ENCODE measurements at places on chromosomes 6 and 20. TPM values are rescaled to one million over a fixed set of nuclear protein-coding genes. Genes with fewer than 3 reads are reported as not detected.

GRCh38 chr6:128573036-128573435 lies 52.6 kb upstream of the PTPRK start:
- no peak for DNase-seq

MYO6 gene
- 25.7 TPM for total RNA-seq

CCN6 gene
- not detected for total RNA-seq

SNX5 gene
- 123 TPM for total RNA-seq

GRCh38 chr6:107230024-107230423 lies 114.7 kb upstream of the BEND3 start:
- no peak for DNase-seq

IGF2R gene
- total RNA-seq: 97.3 TPM

DNA sequence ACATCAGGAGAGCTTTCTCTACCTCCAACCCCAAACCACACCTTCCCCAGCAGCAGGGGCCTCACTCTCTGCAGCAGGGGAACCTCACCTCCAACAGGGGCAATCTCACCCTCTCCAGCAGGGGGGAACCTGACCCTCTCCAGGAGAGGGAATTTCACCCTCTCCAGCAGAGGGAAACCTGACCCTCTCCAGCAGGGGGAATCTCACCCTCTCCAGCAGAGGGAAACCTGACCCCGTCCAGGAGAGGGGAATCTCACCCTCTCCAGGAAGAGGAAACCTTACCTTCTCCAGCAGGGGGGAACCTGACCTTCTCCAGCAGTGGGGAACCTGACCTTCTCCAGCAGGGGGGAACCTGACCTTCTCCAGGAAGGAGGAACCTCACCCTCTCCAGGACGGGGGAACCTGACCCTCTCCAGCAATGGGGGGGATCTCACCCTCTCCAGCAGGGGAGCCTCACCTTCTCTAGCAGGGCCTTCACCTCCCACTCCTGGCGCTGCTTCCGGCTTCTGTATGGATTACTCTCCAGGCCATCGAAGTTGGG lies 3.1 kb downstream of the B3GALT4 start:
- peak; percentile 29 for DNase-seq

DNA sequence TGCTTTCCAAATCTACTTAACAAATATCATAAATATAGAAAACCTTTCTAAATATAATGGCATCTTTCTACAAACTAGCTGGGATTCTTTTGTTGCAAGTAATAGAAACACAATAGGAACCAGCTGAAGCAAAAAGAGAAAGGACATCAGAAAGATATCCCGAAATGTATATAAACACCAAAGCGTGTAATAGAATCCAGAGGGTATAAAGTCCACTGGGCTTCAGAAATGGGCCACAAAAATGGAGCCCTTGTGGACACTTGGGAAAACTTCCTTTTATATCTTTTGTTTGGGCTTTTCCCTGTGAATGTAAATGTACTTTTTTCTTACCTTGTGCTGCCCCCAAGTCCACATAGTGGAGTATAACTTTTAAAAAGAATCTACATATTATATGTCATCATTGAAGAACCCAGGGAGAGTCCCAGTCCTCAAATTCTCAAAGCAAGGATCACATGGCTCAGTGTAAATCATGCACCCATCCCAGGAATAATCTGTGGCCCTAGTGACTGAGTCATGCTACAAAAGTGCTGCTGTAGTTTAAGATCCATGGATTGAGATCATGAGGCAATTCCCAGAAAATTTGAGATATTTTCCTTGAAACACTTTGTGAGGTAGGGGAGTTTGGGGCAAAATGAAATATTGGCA lies 457.0 kb downstream of the EPM2A start:
- DNase-seq: no peak

RAB44 gene
- not detected for total RNA-seq

KIF25 gene
- total RNA-seq: 0.72 TPM

GRCh38 chr6:36120979-36121786 lies 9.1 kb upstream of the MAPK13 start:
- no peak for DNase-seq

- no peak for DNase-seq
Measured at GRCh38 chr6:46293641-46294316, 123.0 kb upstream of the ENPP5 start.

DNA sequence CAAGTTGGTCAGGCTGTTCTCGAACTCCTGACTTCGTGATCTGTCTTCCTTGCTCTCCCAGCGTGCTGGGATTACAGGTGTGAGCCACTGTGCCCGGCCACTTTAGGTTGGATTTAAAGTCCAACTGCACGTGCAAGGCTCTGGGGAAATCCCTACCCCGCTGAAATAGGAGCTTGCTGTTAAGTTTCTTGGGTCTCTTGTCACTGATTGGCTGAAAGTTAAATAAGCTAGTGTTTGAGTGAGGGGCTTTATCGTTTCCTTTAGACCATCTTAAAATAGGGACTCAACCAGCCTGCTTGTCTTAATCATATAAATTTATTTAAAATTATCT lies 11.1 kb upstream of the SERINC1 start:
- DNase-seq: no peak

DNA sequence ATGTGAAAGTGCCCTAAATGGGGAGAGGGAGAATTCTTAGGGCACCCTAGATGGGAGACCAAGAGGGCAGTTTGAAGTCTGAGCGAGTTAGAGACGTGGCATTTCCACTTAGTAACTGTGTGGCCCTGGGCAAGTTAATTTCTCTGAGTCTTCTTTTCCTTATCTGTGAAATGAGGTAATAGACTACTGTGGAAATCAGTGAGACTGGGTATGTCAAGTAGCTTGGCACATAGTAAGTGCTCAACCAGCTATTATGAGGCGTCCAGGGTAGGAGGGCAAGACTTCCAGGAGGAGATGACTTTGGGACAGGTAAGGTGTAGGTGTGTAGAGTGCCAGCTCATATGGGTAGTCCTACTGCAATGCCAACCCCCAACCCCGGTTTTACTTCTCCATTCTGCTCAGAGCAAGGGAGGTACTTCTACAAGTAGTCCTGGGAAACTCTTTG lies 770 bp downstream of the KIF3B start:
- DNase-seq: no peak

TM9SF4 gene
- 76.8 TPM for total RNA-seq

DNA sequence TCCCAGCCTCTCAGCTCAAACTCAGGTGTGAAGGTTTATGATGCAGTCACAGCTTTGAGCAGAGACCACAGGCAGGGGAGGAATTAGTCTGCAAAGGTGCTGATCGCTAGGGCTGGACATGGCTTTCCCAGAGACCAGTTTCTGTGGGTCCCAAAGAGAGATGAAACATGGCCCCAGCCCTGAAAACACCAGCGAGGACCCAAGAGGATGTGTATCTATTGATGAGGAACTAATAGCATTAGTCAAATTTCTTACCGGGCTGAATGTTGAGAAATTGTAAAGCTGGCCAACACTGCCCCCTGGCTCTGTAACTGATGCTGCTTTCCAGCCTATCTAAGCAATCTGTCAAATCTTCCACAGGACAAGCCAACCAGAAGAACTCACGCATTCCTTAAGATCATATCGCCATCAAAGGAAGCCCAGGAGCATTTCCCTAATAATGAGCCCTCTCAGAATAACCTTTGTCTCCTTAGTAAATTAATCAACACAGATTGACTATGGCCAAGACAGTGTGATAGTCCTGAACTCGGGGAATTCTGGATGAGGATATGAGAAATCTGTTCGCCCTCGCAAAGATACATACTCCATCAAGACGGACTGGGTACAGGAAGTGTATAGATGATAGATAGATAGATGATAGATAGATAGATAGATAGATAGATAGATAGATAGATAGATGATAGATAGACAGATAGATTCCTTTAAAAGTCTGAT lies 7.8 kb upstream of the ACSS1 start:
- peak; percentile 48 for DNase-seq

FBXO5 gene
- total RNA-seq: 56.3 TPM

RUNX2 gene
- 0.16 TPM for total RNA-seq

GSTA2 gene
- not detected for total RNA-seq

BPIFB1 gene
- total RNA-seq: not detected

GRCh38 chr6:106563614-106564013 lies 65.7 kb downstream of the RTN4IP1 start:
- DNase-seq: no peak

DNA sequence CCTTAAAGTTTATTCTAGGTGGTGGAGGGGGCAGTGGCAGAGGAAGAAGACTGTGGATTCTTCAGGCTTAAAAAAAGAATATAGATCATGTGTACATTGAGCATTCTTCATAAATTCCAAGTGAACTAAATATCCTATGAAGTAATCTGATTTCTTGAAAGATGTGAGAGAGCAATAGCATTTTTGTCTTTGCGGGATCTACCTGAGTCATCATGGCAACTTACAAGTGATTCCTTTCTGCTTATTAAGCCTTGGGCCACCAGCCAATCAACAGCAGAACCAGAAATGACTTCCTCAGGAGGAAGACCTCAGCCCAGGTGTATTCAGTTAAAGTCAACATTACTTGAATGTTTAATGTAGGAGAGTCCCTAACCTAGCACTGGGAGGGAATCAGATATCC lies 756.9 kb downstream of the TFAP2A start:
- no peak for DNase-seq

MICAL1 gene
- 58.7 TPM for total RNA-seq

DNA sequence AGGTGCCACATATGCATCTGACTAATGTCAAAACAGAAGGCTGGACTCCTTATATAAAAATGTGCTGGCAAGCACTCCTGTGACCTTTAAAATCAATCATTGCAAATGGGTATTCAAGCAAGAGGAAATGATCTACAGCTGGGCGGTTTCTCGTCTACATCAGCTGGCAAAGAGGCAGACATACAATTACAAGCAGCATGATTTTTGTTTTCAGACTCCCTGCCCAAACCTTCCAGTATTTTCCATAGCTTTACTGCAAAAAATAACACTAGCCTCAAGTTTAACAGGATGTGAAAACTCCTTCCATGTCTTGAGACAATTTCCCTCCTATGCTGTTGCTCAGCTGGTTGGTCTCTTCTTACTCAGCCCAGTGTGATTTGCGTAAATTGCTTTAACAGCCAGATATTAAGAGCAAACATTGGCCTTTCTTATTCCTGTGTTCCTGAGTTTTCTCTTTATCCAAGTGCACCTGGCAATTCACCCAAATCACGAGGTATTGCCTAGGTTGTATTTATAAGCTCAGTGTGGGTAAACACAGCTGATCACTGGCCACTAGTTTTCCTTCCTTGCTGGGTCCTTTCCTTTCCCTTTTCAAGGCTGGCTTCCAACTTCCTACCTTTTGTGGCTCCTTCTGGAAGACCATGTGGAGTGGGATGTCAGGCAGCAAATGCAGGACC lies 130.4 kb downstream of the MOXD1 start:
- no peak for DNase-seq

SYCP2 gene
- 2.3 TPM for total RNA-seq

DNA sequence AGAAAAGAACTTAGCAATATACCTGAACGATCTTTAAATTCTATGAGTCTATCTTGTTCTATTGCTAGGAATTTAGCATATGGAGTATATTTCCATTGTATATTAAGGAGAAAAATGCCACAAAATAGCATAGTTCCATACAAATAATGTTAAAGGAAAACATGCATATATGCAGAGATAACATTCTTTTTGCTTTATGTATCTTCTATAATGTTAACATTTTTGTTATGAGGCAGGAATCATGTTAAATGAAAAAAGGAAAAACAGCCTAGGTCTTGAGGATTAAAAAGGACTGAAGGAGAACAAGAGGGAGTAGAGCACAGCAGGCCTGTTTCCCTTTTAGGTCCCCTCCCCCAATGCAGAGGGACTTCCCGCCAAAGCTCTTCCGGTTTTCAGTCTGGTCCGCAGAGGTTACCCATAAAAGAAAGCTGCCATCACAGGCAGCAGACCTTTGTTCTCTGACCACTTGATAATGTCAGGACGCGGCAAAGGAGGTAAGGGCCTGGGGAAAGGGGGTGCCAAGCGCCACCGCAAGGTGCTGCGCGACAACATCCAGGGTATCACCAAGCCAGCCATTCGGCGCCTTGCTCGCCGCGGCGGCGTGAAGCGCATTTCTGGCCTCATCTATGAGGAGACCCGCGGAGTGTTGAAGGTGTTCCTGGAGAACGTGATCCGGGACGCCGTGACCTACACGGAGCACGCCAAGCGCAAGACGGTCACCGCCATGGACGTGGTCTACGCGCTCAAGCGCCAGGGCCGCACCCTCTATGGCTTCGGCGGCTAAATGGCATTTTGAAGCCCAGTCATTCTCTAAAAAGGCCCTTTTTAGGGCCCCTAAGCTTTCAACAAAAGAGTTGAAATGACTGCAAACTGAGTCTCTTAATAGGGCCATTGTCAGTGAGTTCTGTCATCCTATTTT lies 108.4 kb upstream of the PRSS16 start:
- DNase-seq: peak; percentile 66

DNA sequence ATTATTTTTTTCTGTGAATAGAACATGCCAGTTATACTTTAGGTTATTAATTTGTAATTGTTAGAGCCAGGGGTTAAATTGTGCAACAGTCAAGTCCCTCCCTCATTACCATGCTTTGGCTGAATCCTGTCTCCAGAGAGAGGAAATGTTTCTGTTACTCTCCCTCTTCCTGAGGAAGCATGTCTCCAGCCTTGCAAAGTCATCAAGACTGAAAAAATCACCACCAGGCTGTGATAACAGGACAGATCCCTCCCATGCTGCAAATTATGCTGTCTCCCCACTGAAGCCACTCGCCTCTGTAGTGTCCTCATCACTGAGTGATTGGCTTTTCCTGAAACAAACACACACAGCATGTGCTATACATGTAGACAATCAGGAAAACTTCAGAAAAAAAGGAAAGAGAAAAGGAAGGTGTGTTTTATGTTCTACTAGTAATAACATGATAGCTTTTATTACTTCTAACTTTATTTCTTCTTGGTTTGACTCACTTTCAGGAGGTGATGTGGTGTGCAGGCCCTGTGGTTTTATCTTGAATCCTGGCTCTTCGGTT lies 290.0 kb upstream of the JAG1 start:
- DNase-seq: no peak

GRCh38 chr6:76772951-76773350 lies 690.3 kb downstream of the HTR1B start:
- no peak for DNase-seq

FAXC gene
- total RNA-seq: 26.7 TPM

SCGN gene
- total RNA-seq: not detected

DNA sequence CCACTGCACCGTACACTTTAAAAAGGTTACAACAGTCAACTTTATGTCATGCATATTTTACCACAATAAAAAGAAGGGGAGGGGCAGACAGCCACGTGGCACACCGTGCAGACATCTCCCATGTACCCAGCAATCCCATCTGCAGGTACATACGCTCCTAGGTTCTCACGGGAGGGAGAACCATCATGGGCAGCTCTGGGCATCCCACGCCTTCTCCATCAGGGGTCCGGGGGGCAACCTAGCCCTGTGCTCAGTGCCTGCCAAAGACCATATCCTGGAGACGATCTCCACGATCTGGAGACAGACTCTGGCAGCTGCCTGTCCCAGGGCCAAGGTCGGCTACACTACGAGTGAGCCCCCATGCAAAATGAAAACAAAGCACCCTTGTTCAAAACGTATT lies 2.5 kb upstream of the BNIP5 start:
- DNase-seq: no peak

MYL9 gene
- 19.7 TPM for total RNA-seq

GRCh38 chr6:34528996-34529664 lies 27.0 kb downstream of the SPDEF start:
- no peak for DNase-seq

GRCh38 chr6:130113201-130113710 lies 94.9 kb downstream of the L3MBTL3 start:
- DNase-seq: no peak

GRCh38 chr6:33725222-33725621 lies 13.7 kb upstream of the UQCC2 start:
- no peak for DNase-seq

PPIL6 gene
- 3.3 TPM for total RNA-seq

GRCh38 chr20:32960222-32960518 lies 44.1 kb downstream of the SUN5 start:
- DNase-seq: no peak

Measured in neural crest cell (in vitro differentiated cells).